ENCODE measurements at places on chromosomes 6 and 20. TPM values are rescaled to one million over a fixed set of nuclear protein-coding genes. Genes with fewer than 3 reads are reported as not detected.

Gene HRH3
- total RNA-seq: not detected

Gene C20orf202
- not detected for total RNA-seq

Gene C20orf141
- total RNA-seq: 0.69 TPM

Gene CPXM1
- 28.1 TPM for total RNA-seq

Gene LAMA2
- 226 TPM for total RNA-seq

- H3K27ac ChIP-seq: no peak overlapping the region
- H3K4me3 ChIP-seq: no peak overlapping the region
- H3K36me3 ChIP-seq: no peaks in the 10 kb centered on the region
Measured at GRCh38 chr6:119544325-119545175, 195.0 kb upstream of the MAN1A1 start.

- H3K4me1 ChIP-seq: peaks cover 2% of the 10 kb centered on the region
- H3K36me3 ChIP-seq: no peaks in the 10 kb centered on the region
- no peak overlapping the region for H3K4me3 ChIP-seq
- H3K27me3 ChIP-seq: no peaks in the 10 kb centered on the region
Measured at GRCh38 chr20:33124994-33125393, 43.0 kb upstream of the BPIFA2 start.

- DNase-seq: peak; percentile 97
- H3K4me1 ChIP-seq: peaks cover 4% of the 10 kb centered on the region
- H3K27ac ChIP-seq: peak overlapping the region; percentile 4
- no peaks in the 10 kb centered on the region for H3K36me3 ChIP-seq
- peak overlapping the region; percentile 37 for H3K4me3 ChIP-seq
Measured at GRCh38 chr6:151763938-151764680, 43.4 kb upstream of the ESR1 start.

DNA sequence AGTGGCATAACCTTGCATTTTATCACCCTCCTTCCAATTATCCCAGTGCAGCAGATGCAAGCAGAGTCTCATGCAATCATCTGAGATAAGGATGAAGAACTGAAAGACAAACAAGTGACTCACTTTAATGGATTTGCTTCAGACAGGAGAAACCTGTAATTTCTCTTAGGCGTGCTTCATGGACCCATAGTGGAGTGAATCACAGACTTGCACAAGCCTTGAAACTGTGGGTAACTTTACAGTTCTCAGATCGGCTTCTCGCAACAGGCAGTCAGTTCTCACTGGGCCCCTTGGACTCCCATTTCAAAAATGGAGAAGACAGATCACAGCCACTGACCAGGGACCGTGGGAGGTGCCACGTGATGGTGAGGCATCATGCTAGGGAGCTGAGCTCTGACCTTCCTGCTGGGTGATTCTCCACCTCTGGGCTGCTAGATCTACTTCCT is at the start of gene ADGRF4:
TSS of gene ADGRF4 (plus strand) at position 239 of the 446 bp plus-strand sequence. CDS start 8,666 bp downstream, outside the sequence.
- no peak within 1 kb of the TSS for H3K27ac ChIP-seq
- H3K27me3 ChIP-seq: no peaks in the 10 kb centered on the region
- no peaks in the 10 kb centered on the region for H3K4me1 ChIP-seq
- peak; percentile 12 for DNase-seq
- H3K4me3 ChIP-seq: no peak within 1 kb of the TSS
- H3K36me3 ChIP-seq: no peaks in the 10 kb centered on the region

DNA sequence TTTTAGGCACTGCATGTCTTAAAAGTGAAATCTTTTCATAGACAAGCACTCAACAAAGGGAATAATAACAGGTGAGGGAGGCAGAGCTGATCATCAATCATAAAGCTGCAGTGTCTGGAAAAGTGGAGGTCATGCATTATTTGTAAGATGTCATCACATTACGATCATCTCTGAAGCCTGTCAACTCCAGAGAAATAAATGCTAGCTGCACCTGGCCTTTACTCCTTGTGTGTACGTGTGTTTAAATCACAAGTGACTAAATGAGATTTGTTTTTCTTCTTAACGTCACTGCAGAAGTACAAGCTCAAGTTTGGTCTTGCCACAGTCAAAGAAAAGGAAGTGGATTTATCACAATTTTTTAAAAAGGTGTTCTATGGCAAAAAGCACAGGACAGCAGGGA is 275.5 kb upstream of the SGK1 start:
- no peaks in the 10 kb centered on the region for H3K4me1 ChIP-seq
- no peaks in the 10 kb centered on the region for H3K27me3 ChIP-seq
- no peak for DNase-seq
- H3K4me3 ChIP-seq: no peak overlapping the region

DNA sequence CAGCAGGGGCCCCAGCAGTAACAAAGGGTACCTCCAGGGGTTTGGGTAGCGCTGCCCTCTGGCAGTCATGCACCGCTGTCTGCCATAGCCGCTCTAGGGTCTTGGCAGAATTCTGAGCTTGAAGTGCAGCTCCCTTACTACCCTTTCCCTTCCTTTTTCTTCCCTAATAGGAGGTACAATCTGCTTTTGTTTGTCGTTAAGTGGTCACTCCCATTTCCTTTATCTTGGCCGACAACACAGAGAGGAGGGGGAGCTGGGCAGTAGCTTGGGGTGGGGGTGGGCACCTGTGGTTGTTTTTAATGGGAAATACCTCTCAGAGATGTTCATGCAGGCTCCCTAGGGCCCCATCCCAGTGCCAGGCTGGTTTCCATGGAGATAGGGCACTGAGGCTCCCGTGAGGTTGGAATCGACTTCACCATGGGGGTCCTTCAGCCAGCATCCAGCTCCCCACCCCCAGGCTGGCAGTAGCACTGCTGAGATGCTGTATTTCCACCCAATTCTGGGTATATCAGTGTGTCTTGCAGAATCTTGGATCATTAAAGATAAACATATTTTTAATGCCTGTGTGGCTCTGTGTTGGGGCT is 18.6 kb downstream of the CCDC167 start:
- no peaks in the 10 kb centered on the region for H3K27me3 ChIP-seq
- DNase-seq: no peak
- no peaks in the 10 kb centered on the region for H3K4me1 ChIP-seq
- H3K36me3 ChIP-seq: no peaks in the 10 kb centered on the region
- H3K27ac ChIP-seq: no peak overlapping the region

GRCh38 chr20:24755411-24755922 is 193.6 kb upstream of the CST7 start:
- DNase-seq: no peak
- H3K4me1 ChIP-seq: no peaks in the 10 kb centered on the region
- H3K27ac ChIP-seq: no peak overlapping the region
- no peaks in the 10 kb centered on the region for H3K36me3 ChIP-seq
- H3K4me3 ChIP-seq: no peak overlapping the region

DNA sequence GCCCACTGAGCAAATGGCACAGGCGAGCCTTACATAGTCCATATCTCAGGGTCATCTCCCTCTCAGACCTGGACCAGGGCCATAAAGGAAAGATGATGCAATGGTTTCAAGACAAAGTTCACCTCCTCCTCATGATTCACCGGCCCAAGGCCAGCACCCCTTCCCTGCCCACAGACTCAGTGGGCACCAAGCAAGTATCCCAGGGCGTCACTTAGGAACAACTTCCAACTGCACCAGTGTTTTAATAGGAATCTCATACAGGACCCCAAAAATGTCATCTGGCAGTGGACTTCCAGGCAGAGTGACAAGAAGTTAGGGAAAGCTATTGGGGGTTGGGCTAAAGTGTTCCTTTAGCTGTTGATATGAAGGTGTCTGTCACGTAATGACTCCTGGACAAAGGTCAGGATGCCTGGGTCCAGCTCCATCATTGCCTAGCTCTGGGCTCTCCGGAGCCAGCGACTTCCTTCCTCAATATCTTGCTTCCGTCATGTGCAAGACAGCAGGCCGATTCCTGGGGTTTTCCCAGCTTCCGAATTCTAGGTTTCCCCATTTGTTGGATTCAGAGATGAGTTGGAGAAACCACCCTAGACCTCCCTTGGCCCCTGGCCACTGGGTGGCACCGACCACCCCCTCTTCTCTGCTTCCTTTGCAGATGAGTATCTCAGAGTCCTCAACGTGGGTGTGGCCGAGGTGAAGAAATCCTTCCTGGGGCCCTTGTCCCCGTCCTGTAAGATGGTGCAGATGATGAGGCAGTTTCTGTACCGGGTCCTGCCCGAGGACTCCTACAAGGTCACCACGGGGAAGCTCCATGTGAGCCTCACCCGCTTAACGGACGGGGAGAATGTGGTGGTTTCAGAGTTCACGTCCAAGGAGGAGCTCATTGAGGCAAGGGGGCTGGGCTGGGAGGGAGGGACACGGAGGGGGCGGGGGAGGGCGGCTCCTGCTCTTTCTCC is 21.1 kb downstream of the PNPLA1 start:
- no peaks in the 10 kb centered on the region for H3K36me3 ChIP-seq
- no peaks in the 10 kb centered on the region for H3K4me1 ChIP-seq
- H3K27ac ChIP-seq: no peak overlapping the region
- H3K27me3 ChIP-seq: no peaks in the 10 kb centered on the region
- no peak overlapping the region for H3K4me3 ChIP-seq

GRCh38 chr6:24257282-24257681 is 100.6 kb downstream of the DCDC2 start:
- DNase-seq: no peak
- H3K4me1 ChIP-seq: no peaks in the 10 kb centered on the region
- no peak overlapping the region for H3K27ac ChIP-seq
- no peak overlapping the region for H3K4me3 ChIP-seq
- H3K27me3 ChIP-seq: no peaks in the 10 kb centered on the region

GRCh38 chr6:167699141-167699931 is 127.4 kb upstream of the AFDN start:
- H3K36me3 ChIP-seq: no peaks in the 10 kb centered on the region
- H3K4me1 ChIP-seq: peaks cover 5% of the 10 kb centered on the region
- no peak overlapping the region for H3K4me3 ChIP-seq
- H3K27me3 ChIP-seq: no peaks in the 10 kb centered on the region

- no peak overlapping the region for H3K27ac ChIP-seq
- H3K36me3 ChIP-seq: no peaks in the 10 kb centered on the region
- no peak overlapping the region for H3K4me3 ChIP-seq
Measured at GRCh38 chr6:18078866-18079265, 43.6 kb downstream of the NHLRC1 start.

GRCh38 chr20:8933381-8933807 is 135.5 kb upstream of the PLCB4 start:
- no peaks in the 10 kb centered on the region for H3K36me3 ChIP-seq
- no peaks in the 10 kb centered on the region for H3K27me3 ChIP-seq
- DNase-seq: no peak
- H3K4me1 ChIP-seq: no peaks in the 10 kb centered on the region

GRCh38 chr6:101777646-101778045 is 384.1 kb downstream of the GRIK2 start:
- H3K27ac ChIP-seq: no peak overlapping the region
- no peaks in the 10 kb centered on the region for H3K36me3 ChIP-seq
- no peak for DNase-seq
- no peaks in the 10 kb centered on the region for H3K4me1 ChIP-seq

Data from ovary (tissue), 10 donors.